Retina (tissue), 1 donor: ENCODE measurements at places on chromosomes 12 and 14.

GRCh38 chr12:52070185-52070925 is 577 bp downstream of the ATG101 start:
- DNase-seq = no peak

DNA sequence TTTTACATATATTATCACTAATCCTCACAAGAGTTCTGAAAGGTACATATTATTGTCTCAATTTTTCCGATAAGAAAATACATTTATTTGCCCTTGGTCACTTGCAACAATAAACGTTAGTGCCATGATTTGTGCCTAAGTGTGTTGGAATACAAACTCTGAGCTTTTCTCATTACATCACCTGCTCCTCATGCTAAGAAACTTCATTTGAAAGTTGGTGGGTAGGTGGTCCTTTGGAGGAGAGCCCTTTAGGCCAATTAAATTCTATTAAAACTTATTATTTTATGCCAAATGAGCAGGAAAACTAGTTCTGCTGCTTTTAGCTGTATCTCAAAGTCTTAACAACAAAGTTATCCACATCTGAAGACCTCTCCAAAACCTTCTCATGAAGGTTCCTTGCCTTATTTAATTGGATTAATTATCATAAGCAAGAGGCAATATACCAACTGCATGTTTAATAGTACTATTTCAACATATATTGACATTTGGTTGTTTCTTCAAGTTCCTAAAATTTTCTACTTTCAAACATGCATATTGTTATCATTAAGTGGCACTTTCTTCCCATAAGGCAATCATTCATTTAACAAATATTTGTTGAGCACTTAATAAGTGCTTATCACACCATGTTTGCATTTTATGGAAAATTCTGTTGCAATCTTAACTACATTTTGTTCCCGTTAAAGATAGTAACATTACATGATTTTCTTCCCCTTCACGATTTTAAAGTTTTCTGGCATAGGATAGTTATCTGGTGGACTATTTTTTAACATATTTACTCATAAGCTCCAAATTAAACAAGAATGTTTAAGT is 40.1 kb upstream of the LRRK2 start:
- DNase-seq = no peak

GRCh38 chr12:2214411-2214810 is 161.6 kb downstream of the CACNA1C start:
- no peak for DNase-seq

GRCh38 chr12:92108651-92109050 is 37.0 kb downstream of the BTG1 start:
- peak; percentile 50 for DNase-seq

DNA sequence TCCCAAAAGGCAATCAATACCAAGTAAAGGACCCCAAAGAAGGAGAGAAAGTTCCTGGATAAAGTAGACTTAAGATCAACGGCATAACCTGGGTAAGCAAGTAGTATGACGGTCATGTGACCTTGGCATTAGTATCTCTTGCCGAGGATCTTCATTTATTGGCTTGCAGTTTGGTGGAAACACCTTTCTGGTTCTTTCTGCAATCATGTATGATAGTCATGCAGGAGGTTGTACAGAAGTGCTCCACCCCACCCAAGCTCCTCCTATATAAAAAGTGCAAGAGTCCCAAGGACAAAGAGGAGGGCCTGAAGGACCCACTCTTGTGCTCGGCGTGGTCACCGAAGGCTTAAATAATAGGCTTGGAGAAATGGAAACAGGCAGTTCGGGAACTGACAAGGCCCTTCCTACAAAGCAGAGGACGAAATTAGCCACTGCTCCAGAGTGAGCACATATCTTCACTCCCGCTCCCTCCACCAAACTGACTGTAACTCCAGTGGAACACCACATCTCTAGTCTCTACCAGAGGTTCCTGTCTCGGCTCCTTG is 750 bp downstream of the CS start:
- DNase-seq = no peak

GRCh38 chr14:93073358-93073707 is 42.4 kb downstream of the ITPK1 start:
- DNase-seq = no peak

DNA sequence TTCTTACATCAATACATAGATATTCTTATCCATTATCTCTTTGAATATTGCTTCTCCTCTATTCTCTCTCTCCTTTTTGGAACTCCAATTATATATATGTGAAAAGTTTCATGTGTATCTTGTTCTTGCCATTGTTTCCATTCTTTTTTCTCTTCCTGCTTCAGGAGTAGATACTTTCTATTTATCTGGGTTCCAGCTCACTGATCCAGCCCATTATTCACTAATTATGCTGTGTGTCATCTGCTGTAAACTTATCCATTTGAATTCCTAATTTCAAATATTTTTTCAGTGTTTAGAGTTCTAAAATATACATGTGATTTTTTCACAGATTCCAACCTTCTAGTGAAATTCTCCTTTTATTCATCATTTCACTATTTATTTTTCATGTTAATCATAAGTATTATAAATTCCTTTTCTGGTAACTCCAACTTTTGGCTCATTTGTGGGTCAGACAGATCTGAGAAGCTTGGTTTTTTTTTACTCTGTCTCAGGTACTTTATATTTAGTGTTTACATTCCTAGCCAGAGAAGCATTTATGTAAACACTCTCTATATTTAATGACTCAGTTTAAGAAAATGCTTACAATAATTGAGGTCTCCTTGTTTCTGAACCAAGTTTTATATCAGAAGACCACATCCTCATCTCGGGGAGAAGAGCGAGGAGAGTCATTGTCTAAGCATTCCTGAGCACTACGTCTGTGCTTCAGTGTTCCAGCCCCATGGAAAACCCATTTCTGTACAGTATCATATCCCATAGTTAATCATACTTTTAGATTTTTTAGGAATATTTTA is 15.9 kb upstream of the AMIGO2 start:
- no peak for DNase-seq

- DNase-seq = no peak
Observed at GRCh38 chr12:105906561-105906960, 232.2 kb downstream of the NUAK1 start.

GRCh38 chr14:100679707-100680438 is 46.8 kb upstream of the DLK1 start:
- no peak for DNase-seq

DNA sequence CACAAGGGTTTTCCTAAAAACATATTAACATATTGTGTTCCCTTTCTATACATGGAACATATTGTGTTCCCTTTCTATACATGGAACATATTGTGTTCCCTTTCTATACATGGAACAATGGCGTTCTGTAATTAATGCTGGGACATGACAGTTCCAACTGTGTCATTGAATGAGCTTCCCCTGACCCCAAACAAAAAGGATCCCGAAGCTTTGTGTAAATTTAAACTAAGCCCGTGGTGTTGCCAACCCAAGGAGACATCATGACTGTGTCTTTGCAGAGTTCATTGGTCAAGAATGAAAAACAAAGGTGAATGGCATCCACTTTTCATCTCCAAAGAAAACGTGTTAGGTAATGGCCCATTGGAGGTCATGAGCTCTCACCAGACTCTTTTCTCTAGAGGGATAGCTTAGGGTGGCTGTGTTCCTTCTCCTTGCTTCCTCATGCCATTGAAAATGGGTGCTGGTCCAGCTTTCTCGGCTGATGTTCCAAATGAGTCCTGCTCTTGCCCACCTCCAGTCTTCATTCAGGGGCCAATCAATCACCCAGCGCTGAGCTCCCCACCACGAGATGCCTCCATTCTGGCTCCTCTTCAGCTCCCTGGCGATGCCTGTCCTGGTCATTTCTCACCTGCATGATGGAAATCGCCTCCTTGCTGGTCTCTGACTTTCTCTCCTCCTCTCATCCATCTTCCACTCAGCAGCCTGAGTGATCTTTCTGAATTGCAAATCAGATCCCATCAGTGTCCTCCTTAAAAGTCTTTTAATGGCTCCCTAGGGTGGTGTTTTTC is 156.1 kb downstream of the VRK1 start:
- DNase-seq = peak; percentile 9

DNA sequence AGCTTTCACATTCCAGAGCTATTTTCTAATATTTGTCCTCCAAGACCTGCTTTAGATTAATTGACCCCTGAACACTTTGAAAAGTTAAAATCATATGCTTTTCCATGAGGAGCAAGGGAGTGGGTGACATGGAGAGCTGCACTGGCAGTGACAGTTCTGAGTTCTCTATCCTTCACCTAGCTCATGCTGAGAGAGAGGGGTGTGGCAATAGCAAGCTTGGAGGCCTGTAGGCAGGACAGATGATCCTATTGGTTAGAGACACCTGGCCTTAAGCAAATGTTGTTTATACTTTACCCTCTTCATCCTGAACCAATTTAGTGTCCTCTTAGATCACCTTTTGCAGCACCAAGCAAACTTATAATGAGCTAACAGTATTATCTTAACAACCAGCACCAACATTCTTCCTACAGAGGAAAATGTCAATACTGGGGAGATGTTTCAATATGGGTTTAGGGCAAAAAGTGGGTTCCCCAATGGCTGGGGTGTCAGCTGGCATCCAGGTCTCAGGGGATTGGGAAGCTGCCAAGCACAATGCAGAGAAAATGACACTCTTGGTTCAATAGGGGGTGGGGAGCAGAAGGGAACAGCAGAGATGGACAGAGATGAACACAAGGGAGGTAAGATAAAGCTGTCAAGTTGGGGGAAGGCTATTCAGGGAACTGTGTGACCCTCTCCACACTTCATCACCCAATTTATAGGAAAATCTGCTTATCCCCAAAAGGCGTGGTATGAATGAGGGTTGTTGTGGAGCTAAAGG is 37.0 kb upstream of the PPM1H start:
- DNase-seq = no peak

DNA sequence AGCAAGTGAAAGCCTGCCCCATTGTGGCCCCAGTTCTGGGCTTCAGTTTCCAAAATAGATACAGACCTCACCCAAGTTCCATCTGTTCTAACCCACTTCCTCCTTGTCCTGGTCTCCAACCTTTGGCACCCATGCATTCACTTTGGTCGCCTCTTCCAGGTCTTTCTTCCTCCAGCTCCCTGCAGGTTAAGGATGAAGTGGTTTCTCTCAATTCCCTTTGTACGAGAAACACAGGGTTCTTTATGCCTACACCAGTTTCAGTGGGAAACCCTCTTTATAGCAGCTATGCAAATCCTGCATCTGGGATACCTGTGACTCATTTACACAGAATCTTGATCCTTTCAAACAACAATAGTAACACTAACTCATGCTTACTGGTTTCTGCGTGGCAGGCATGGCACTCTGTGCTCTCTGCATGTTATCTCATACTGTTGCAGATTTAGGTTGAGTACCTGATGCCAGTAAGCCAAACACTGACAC is 110.6 kb upstream of the AMIGO2 start:
- DNase-seq = no peak

GRCh38 chr14:31508135-31508534 is 20.3 kb upstream of the GPR33 start:
- no peak for DNase-seq

DNA sequence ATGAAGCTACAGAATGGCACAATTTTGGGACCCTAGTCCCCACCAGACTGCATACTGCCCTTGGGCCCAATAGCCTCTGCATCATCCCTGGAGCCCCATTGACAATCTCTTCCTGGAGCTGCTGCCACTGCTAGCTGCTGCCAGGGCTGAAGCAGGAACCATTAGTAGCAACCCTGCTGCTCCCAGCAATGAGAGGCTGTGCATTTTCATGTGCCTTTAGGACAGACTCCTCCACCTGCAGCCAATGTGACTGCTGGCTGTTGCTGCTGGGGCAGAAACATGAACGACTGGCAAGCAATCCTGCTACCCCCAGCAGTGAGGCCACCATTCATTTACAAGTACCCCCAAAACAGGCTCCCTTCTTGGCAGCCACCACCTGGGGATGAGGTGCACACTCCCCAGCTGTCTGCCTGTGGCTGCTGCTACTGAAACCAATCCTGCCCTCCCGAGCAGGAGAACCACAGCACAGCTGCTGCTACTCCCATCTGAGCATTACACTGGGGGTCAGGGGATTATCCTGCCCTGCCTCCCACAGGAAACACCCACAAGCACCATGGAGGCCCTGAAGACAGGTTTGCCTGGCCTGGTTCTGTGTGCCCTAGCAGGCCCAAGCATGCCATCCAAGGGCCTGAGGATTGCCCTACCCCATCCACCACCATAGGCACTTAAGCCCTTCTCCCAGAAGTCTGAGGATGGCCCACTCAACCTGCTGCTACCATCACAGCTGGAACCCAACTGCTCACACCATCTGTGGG is 181.0 kb downstream of the MYRFL start:
- DNase-seq = no peak

- DNase-seq = no peak
Observed at GRCh38 chr14:36238666-36239363, 62.3 kb upstream of the PTCSC3 start.

- DNase-seq = no peak
Observed at GRCh38 chr14:61203081-61203753, 77.9 kb downstream of the TMEM30B start.

GRCh38 chr12:22254478-22254877 is 80.0 kb downstream of the ST8SIA1 start:
- no peak for DNase-seq

DNA sequence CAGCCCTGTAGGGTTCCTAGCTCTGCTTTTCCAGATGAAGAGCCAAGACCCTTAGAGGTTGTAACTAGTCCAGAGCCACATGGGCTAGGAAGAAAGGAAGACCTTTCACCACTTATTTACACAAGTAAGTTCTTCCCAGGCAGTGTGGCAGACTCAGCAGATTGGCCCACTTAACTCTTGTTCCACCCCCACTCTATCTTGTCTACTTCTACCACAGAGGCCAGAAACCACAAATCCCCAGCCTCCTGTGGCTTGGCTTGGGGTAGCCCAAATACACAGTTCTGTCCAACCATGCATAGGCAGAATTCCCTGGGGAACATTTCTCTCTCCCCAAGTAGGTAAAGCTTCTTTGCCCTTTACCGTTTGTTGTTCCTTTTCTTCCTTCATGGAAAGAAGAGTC is 383.5 kb downstream of the RGS6 start:
- no peak for DNase-seq

DNA sequence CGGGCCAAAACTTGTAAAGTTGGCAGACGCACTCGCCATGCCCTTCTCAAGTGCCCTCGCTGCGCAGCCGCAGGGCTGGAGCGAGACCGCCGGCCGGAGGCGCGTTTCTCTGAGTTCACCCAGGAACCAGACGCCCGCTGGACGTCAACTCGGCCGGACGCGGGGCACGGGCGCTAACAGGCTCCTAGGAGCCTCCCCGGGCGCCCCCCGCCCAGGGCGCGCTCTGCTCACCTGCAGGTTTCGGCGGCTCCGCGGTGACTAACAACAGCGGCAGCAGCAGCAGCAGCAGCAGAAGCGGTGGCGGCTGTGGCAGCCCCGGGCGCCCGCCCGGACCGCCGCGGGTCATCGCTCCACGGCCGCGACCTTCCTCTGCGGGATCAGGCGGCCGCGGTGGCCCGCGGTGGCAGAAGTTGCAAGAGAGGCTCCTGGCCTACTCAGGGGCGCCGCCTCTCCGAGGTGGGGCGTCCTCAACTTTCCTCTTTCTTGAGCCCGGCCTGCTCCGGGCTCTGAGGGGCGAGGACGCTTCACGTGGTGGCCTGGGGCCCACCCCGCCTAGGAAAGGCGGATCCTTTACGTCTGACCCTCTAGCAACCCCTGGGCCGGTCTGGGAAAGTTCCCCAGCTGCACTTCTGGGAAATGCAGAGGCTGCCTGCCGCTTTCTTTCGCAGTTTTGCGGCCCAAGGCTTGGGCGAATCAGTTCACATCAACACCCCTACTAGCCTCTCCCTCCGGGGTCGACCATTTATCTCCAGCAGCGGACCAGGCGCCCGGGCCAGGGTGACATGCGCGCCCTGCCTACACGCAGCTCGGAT is at the start of gene PLBD1:
PLBD1 (minus strand) TSS at position 533 of the 812 bp plus-strand sequence; CDS start at position 346, 187 bp downstream.
- DNase-seq = peak; percentile 91
